ENCODE measurements at places on chromosomes 1 and 21. TPM values are rescaled to one million over a fixed set of nuclear protein-coding genes. Genes with fewer than 3 reads are reported as not detected.

TRIM67 gene
- total RNA-seq: not detected

ELAPOR1 gene
- total RNA-seq: 21.4 TPM

C1orf210 gene
- total RNA-seq: 0.32 TPM

GRCh38 chr1:204583909-204584632 is 67.9 kb downstream of the MDM4 start:
- no peak for DNase-seq

DNA sequence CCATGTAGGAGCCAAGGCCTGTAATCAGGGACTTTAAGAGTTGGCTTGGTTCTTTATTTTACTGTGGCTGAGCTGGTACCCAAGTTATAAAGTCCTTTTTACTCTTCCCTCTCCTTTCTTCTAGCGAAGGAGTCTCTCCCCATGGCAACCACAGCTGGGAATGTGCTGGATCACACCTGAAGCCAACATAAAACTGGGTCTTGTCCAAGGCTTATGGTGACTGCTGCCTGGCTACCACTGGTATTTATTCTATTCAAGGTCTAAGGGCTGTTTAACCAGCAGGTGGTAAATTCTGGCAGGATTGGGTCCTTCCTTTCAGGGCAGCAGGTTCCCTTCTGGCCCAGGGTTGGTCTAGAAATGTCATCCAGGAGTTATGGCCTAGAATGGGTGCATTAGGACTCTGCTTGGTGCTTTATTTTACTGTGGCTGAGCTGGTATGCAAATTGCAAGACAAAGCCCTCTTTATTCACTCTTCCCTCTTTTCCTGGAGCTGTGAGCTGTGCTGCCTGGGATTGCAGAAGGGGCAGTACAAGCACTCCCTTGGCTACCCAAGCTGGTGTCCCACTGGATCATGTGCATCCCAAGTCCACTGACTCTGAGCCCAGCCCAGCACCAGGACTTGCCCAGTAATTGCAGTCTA is 26.6 kb downstream of the SLC22A15 start:
- no peak for DNase-seq

DNA sequence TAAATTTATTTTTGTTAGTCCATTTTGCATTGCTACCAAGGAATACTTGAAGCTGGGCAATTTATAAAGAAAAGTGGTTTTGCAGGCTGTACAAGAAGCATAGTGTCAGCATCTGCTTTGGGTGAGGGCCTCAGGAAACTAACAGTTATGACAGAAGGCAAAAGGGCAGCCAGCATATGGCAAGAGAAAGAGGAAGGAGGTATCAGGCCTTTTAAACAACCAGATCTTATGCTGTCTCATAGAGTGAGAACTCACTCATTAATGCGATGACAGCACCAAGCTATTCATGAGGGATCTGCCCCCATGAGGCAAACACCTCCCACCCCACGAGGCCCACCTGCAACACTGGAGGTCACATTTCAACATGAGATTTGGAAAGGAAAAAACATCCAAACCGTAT is 898.4 kb downstream of the KCNT2 start:
- DNase-seq: no peak

GRCh38 chr1:38371505-38371844 is 324.9 kb upstream of the POU3F1 start:
- DNase-seq: no peak

GRCh38 chr1:220222939-220223338 is 49.3 kb downstream of the RAB3GAP2 start:
- no peak for DNase-seq

DNA sequence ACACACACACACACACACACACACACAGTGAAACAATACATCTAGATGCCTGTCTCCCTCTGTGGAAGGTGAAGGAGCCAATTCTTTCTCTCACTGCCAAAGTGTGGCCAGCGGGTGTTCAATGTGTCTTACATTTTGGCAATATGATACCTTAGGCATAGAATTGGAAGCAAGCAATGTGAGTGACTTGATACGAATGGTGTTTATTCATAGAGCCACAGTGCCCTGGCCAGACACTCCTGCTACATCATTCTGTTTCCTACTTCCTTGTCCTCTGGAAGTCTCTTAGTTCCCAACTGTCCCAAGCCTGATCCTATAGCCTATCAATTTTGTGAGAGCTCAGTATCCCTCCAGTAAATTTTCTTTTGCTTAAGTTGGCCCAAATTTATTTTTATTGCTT is 170.0 kb upstream of the L1TD1 start:
- no peak for DNase-seq

DNA sequence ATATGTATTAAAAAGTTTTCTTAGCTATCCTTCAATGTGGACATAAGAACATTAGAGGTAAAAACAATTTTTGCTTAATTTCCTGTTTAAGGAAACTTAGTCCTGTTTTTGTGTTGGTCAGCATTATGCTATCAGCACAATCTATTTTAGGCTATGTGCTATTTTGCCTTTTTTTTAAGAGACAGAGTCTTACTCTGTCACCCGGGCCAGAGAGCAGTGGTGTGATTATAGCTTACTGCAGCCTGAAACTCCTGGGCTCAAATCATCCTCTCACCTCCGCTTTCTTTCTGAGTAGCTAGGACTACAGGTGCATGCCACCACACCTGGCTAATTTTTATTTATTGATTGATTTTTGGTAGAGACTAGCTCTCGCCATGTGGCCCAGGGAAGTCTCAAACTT is 199.1 kb upstream of the TMPRSS15 start:
- no peak for DNase-seq

GRCh38 chr1:155455588-155456195 is 106.9 kb downstream of the ASH1L start:
- DNase-seq: no peak

- no peak for DNase-seq
Measured at GRCh38 chr1:160794376-160794775, 1.6 kb upstream of the LY9 start.
